Right renal cortex interstitium (tissue), 3 donors: ENCODE measurements at places on chromosomes 3 and 15.

GRCh38 chr15:41241221-41241964 lies 10.3 kb downstream of the CHP1 start:
- peak; percentile 23 for DNase-seq

DNA sequence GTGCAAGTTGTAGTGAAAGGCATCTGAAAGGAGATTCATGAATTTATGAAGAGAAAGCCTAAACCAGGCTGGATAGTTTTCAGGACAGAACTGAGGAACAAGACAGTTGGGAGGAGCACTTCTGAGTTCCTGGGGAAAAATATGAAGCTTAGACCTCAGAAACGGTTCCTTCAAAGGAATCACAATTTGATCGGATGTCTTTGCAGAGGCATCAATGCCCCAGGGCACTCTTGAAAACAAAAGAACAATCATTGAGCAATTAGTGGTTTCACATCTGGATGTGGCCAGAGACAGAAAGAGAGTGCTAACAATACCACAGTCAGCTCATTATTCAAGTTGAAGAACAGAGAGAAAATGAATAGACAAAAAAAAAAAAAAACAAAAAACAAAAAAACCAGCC lies 86.2 kb downstream of the KLF13 start:
- no peak for DNase-seq

- DNase-seq = no peak
Observed at GRCh38 chr3:28915741-28916500, 364.9 kb upstream of the RBMS3 start.

- no peak for DNase-seq
Observed at GRCh38 chr15:57118013-57118799, 199.8 kb downstream of the TCF12 start.

- no peak for DNase-seq
Observed at GRCh38 chr15:90083954-90084607, 18.2 kb downstream of the IDH2 start.

DNA sequence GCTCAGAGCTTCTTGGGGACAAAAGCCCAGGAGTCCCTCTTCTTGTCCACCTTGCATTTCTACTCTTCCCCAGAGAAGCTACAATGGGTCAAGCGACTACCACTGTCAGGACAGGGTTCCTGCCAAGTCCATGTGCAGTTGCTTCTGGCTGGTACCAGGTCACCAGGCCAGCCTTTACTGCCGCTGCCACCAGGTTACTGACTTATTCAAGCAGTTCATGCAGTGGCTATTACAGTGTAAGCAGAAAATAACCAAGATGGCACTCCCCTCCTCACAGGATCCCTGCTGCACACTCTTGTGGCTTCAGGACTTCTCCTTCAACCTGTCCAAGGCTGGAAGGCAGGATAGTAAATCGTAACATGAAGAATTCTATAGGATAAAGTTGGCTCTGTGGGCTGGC lies 42.1 kb downstream of the CTDSPL start:
- DNase-seq = no peak

GRCh38 chr3:149535333-149535685 lies 60.8 kb downstream of the TM4SF4 start:
- no peak for DNase-seq

DNA sequence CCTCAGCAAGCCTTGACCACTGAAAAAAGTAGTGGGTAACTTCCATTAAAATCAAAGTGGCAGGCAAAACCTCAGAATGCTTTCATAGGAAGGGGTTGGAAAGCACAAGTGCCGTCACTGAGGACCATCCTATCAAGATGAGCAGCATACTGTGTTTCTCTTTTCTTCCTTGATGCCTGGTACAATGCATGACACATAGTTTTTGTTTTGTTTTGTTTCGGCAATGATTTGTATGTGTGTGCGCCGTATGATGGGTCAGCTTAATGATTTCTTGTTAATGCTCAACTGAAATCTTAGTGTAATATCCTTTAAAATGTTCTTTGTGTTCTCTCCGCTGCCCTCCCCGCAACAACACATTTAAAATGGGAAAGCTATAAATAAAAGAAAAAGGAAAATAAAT lies 476.4 kb upstream of the KCNMB2 start:
- DNase-seq = no peak

GRCh38 chr15:89171136-89172072 lies 50.0 kb downstream of the RLBP1 start:
- DNase-seq = no peak

- no peak for DNase-seq
Observed at GRCh38 chr3:69959581-69959980, 40.0 kb upstream of the SAMMSON start.

DNA sequence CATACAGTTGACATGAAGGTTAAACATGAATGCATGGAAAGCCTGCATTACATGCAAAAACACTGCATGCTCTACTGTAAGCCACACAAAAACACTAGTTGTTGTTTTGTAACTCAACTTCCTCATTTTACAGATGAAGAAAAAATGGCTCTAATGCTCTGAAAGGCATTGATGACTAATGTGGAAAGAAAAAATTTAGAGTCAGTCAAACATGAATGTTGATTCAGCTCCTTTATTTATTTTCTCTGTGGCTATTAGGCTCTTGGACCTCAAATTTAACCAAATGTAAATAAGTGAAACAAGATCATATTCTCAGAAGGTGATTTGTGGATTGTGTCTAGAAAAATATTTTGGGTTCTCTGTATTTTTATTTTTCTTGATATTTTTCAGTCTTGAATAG lies 336.7 kb upstream of the ZNF717 start:
- DNase-seq = no peak

GRCh38 chr3:44114142-44114541 lies 127.5 kb upstream of the TOPAZ1 start:
- no peak for DNase-seq

DNA sequence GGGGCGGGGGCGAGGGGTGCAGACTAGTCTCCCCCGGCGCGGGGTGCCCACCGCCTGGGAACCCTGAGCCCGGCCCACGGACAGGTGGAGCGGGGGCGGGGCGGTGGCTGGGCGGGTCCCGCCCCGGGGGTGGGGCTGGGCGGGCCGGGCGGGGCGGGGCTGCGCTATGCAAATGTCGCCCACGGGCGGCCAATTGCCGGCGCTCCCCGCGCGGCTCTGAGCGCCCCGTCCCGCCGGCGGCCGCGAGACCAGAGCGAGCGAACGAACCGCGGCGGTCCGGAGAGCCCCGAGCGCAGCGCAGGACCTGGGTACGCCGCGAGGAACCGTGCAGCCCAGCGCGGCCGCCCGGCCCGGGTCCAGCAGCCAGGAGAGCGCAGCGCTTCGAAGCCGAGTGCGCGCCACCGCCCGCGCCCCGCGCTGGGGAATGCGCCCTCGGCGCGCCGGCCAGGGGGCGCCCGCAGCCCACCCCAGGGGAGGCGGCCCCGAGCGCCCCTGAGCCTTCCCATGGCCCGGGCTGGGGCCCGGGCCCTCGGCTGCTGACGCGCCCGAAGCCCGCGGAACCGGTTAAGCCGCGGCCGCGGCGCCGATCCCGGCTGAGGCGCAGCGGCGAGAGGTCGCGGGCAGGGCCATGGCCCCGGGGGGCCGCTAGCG lies at the start of gene SEMA3F:
Gene SEMA3F (plus strand): TSS at position 485 of the 651 bp plus-strand sequence. CDS start 4,299 bp downstream, outside the sequence.
- DNase-seq = no peak

DNA sequence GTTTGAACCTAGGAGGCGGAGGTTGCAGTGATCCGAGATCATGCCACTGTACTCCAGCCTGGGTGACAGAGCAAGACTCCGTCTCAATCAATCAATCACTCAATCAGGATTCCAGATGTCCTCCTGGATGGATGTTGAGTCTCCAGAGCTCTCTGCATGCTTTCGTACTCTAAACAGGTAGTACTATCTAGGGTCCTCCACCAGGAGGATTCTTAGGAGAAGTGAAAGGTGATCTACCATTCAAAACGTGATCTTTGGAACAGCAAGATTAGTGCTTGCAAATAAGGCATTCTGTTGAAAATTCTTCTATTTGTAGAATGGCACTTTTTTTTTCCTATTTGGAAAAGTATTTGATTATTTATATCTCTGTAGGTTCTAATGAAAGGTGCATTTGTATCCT lies 34.3 kb downstream of the CNOT10 start:
- no peak for DNase-seq

GRCh38 chr3:100912571-100912970 lies 80.7 kb downstream of the ABI3BP start:
- DNase-seq = no peak

DNA sequence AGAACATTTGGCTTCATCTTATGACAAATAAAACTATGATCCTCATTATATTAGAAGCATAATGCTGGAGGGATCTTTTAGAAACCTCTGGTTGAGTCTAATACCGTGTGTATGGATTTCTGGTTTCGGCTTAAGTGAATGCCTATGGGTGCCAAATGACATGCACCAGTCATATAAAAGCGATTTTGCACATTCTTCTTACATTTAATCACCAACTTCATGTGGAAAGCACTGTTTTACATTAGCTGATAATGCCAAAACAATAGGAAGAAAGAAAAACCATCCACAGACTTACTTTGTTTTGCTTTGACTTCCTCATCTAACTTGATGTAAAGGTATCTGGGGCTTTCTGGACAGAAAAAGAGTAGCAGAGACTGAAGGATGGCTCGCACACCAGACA lies 20.9 kb downstream of the SLC2A2 start:
- DNase-seq = no peak

GRCh38 chr3:17974206-17974841 lies 231.9 kb upstream of the TBC1D5 start:
- DNase-seq = no peak

DNA sequence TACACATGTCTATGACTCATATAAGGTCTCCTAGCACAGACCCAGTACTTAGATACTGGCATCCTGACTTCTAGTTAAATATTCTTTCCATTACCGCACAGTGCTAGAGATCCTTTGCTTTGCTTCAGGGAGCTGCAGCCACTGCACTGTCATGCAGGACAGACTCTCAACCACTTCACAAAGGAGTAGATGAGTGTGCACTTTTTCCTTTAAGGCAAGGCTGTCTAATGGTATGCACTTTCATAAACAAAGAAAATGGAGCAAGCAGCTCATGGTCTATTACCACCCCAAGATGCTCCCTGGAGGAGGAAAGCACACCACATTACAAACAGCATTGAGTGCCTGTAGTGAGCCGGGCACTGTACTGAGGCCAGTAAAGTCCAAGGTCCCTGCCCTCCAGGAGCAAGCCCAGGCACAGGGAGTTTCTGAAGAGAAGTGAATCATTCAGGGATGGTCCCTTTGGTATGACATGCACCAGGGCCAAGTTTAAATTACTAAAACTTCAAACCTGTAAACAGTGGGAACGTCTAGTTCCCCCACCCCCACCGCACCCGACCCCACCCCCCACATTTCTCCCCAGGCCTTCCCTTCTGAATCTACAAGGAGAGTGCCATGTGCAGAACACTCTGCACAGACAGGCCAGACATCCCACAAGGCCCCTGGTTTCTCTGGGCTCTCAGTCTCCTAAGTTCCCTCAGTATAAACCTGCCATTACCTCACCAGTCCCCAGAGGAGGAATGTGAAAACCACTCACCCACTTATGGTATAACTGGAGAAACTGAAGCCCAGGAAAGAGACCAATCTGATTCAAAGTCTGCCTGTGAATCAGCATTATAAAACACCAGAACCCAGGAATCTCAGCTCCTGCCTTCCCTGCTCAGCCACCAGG lies 107.8 kb upstream of the BCL6 start:
- DNase-seq = no peak

DNA sequence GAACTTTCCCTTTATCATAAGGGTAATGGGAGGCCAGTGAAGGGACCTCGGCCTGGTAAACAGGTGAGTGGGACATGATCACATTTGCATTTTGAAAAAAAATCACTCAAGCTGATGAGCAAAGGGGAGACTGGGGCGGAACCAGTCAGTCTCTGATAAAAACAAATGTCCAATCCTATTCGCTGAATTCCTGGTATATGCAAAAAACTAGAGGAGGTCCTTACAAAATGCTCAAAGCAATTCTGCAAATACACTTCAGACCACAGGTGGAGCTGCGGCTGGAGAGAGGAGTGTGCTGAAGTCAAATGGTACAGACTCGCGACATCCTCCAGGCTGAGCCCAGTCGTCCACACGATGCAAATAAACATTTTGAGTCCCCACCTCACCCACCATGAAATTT lies 166.7 kb downstream of the FOXP1 start:
- DNase-seq = no peak

DNA sequence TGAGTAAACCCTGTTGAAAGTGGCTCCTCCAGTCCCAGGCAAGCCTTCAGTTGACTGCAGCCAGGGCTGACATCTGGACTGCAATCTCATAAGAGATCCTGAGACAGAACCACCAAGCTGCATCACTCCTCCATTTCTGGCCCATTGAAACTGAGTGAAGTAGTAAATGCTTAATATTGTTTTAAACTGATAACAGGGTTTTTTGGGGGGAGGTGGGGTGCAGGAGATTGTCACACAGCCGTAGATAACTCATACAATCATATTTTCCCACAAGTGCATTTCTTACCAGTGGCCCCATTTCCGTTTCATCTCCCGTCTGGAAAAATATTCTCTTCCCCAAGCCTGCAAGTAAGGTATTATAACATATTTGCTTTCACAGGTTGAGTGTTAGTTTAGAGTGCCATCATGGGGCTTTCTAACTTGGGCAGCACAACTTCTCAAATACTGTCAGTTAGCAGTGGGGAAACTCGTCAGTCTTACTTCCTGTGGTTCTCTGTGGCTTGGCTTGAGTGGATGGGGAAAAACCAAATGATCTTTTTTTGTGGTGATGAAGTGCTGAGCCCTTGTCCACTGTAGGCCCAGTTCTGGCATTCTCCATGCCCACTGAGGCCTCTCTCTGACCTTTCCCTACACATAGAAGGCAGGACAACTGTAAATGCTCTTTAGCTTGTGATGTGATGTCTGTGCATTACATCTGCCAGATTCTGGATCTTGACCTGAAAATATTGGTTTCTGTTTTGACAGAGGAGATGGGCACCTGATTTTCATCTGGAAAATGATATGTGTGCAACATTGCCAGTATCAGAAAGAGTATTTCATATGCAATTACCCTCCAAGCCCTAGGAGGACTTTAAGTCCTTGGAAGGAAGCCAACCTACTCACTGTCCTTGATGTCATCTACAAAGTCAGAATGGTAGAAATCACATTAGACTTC lies 90.1 kb upstream of the BHLHE40 start:
- DNase-seq = no peak

DNA sequence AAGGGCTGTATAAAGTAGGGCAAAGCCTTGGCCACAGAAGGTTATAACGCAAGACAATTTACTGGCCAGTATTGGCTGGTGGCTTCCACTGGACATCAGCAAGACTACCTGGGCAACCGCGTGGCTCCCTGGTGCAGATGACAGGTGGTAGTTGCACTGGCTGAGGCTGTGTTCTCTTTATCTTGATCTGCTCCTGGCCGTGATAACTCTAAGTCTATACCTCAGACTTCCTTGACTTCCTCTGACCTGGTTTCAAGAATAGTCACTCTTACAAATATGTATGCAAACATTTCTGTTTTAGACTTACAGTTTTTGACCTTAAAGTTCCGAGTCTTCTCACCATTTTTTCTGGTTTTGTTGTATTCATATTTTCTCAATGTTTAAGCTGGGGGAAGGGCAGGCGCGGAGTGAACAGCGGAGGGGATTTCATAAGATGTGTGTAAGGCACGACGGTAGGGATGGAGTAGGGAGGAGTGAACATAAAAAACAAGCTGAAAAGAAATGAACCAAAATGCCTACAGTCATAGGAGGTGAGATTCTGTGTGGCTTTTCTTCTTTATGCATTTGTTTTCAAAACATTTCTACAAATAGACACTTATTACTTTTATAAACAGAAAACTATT lies 15.2 kb upstream of the TMEM212 start:
- DNase-seq = no peak
